Memory B cell (primary cell): ENCODE measurements at places on chromosomes 1 and 21.

- H3K4me3 ChIP-seq: no peak overlapping the region
- no peak overlapping the region for H3K27ac ChIP-seq
- no peak for DNase-seq
- no peaks in the 10 kb centered on the region for H3K36me3 ChIP-seq
These were observed 159.9 kb downstream of the SPATA17 start for GRCh38 chr1:217791091-217791490.

- H3K27ac ChIP-seq: no peak overlapping the region
- no peak for DNase-seq
- H3K4me3 ChIP-seq: no peak overlapping the region
- H3K36me3 ChIP-seq: no peaks in the 10 kb centered on the region
- no peaks in the 10 kb centered on the region for H3K27me3 ChIP-seq
These were observed 176.9 kb upstream of the FMN2 start for GRCh38 chr1:239914751-239915231.

GRCh38 chr1:119871881-119872280 lies 24.4 kb downstream of the ADAM30 start:
- H3K27ac ChIP-seq: no peak overlapping the region
- peaks cover 12% of the 10 kb centered on the region for H3K27me3 ChIP-seq
- no peaks in the 10 kb centered on the region for H3K36me3 ChIP-seq

GRCh38 chr1:80472145-80472544 lies 1328.6 kb upstream of the ADGRL2 start:
- no peak overlapping the region for H3K27ac ChIP-seq
- H3K36me3 ChIP-seq: no peaks in the 10 kb centered on the region
- H3K4me1 ChIP-seq: no peaks in the 10 kb centered on the region

DNA sequence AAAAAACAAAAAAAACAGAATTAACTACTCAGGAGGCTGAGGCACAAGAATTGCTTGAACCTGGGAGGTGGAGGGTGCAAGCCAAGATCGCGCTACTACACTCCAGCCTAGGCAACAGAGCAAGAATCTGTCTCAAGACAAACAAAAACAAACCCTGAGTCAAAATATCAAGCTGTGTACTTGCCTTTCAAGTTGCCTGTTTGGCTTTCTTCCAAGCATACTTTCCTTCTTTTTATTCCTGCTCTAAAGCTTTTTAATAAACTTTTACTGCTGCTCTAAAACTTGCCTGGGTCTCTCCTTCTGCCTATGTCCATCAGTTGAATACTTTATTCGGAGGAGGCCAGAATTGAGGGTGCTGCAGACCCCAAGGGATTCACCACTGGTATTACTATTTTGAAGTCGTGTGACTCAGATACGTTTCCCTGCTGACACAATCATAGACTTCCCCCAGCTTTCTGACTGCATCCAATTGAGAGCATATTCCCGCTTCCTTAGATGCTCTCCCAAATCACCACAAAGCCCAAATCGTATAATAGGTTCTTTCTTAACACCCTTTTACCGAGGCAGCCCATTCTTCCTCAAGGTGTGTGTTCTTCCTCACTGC lies 3.5 kb upstream of the ACBD6 start:
- no peak overlapping the region for H3K4me3 ChIP-seq
- no peaks in the 10 kb centered on the region for H3K27me3 ChIP-seq
- DNase-seq: no peak

DNA sequence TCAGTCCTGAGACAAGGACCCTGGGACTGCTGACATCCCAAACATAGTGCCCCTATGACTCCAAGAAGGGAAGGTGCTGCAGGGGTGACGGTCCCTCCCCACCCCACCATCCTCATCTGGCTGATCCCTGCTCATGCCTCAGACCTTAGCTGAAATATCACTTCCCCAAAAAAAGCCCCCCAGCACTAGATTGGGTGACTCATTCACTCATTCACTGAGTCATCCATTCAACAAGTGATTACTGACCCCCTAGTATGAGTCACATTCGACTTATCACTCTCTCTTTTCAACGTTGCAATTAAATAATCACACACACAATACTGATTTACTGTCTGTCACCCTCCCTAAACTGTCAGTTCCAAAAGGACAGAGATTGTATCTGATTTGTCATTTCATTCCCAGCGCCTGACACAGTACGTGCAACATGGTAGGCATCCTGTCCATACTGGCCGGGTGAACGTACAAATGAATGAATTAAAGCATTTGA lies 48.6 kb downstream of the HIVEP3 start:
- no peak overlapping the region for H3K4me3 ChIP-seq
- peaks cover 10% of the 10 kb centered on the region for H3K4me1 ChIP-seq
- no peak overlapping the region for H3K27ac ChIP-seq
- no peaks in the 10 kb centered on the region for H3K27me3 ChIP-seq

GRCh38 chr1:197998110-197998509 lies 80.9 kb downstream of the LHX9 start:
- no peak overlapping the region for H3K27ac ChIP-seq
- DNase-seq: no peak
- no peak overlapping the region for H3K4me3 ChIP-seq
- no peaks in the 10 kb centered on the region for H3K4me1 ChIP-seq
- no peaks in the 10 kb centered on the region for H3K36me3 ChIP-seq

- H3K4me3 ChIP-seq: peak overlapping the region; percentile 39
- peaks cover 15% of the 10 kb centered on the region for H3K36me3 ChIP-seq
- DNase-seq: no peak
- peak overlapping the region; percentile 38 for H3K27ac ChIP-seq
- no peaks in the 10 kb centered on the region for H3K27me3 ChIP-seq
These were observed 2.1 kb downstream of the SDE2 start for GRCh38 chr1:225996946-225997545.

- H3K4me3 ChIP-seq: no peak overlapping the region
- H3K27me3 ChIP-seq: peaks cover 23% of the 10 kb centered on the region
- H3K4me1 ChIP-seq: peaks cover 6% of the 10 kb centered on the region
- DNase-seq: no peak
These were observed 104.3 kb downstream of the LACTBL1 start for GRCh38 chr1:22868331-22868730.

DNA sequence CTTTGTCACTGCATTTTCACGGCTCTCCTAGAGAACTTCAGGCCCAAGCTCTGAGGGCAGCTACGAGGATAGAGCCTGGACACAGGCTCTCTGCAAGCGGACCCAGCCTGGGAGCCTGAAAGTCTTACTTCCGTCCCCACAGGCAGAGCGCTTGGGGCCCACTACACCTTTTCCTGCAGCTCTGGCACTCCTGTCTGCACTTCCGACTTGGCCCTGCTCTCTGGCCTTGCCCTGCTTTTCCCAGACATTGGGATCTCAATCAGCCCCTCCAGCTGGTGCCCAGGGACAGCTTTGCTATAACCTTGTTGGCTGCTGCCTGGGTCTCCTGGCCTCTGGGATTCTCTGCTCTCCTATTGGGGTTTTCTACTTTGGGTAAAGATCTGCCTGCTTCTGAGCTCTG lies 27.6 kb downstream of the WNT4 start:
- no peak for DNase-seq
- H3K4me3 ChIP-seq: peak overlapping the region; percentile 12
- H3K36me3 ChIP-seq: peaks cover 14% of the 10 kb centered on the region
- H3K27ac ChIP-seq: peak overlapping the region; percentile 80
- H3K27me3 ChIP-seq: no peaks in the 10 kb centered on the region

DNA sequence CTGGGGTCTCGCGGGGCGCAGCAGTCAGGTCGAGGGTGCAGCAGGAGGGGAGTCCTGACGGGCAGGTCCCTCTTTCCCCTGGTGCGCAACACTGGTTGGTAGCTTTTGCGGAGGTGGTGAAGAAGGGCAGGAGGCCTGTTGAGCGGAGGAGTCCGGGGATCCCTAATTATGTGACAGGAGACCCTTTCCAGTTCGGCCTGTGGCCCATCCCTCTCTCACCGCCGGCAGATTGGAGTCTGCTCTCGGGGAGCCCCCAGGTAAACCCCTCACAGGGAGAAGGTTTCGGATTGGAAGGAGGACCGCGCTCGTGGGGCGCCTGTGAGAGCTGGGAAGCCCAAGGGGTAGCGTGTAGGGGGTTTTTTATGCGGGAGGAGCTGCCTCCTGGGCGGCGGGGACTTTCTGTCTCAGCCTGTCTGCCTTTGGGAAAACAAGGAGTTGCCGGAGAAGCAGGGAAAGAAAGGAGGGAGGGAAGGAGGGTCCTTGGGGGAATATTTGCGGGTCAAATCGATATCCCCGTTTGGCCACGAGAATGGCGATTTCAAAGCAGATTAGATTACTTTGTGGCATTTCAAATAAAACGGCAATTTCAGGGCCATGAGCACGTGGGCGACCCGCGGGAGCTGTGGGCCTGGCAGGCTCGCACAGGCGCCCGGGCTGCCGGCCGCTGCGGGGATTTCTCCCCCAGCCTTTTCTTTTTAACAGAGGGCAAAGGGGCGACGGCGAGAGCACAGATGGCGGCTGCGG lies 9.5 kb downstream of the SIM2 start:
- peaks cover 14% of the 10 kb centered on the region for H3K27me3 ChIP-seq
- no peaks in the 10 kb centered on the region for H3K36me3 ChIP-seq
- no peak for DNase-seq
- no peak overlapping the region for H3K27ac ChIP-seq
- H3K4me1 ChIP-seq: peaks cover 8% of the 10 kb centered on the region

DNA sequence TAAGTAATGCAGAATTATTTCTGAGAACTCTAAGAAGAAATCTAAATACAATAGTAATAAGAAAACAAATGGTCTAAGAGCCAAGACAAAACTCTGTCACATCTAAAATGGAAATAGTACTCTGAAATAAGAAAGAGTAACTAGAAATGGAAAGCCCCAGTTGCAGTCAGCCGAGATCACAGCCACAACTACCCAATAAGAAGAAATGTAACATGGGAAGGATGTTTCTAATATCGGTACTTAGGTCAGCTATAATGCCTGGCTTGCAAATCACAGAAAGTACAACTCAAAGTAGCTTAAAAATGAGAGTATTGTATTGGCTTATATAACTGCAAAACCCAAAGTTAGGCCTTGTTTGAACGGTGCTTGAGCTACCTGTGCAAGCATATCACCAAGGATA lies 58.6 kb upstream of the USP25 start:
- no peak overlapping the region for H3K4me3 ChIP-seq
- H3K27me3 ChIP-seq: no peaks in the 10 kb centered on the region
- H3K36me3 ChIP-seq: no peaks in the 10 kb centered on the region
- H3K4me1 ChIP-seq: no peaks in the 10 kb centered on the region
- no peak overlapping the region for H3K27ac ChIP-seq

DNA sequence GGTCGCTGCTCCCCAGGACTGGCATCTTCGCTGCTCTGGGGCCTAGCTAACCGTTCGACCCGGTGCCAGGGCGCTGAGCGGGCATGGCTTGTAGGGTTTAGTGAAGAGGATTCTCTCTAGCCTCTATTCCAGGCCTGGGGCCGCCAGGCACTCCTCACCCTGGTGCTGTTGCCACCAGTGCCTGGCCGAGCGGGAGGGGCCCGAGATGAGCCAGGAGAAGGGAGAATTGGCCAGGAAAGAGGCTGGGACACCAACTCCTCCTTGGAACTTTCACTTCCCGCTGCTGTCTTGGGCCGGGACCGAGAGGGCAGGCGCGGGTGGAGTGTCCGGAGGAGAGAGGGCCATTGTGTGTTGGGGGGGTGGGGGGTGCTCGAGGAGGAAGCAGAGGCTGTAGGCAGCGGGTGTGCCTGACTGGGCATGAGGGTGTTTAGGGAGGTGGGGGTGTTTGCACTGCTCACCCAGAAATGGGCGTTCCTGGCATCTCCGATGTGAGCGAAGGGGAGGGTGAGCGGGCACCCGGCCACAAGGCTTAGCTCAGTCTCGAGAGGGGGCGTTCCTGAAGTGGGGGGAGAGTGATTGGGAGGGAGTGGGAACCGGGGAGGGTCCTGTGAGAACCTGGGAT lies 772 bp downstream of the ADAM15 start:
- peaks cover 2% of the 10 kb centered on the region for H3K36me3 ChIP-seq
- peak overlapping the region; percentile 91 for H3K4me3 ChIP-seq
- no peak overlapping the region for H3K27ac ChIP-seq
- peaks cover 9% of the 10 kb centered on the region for H3K4me1 ChIP-seq

DNA sequence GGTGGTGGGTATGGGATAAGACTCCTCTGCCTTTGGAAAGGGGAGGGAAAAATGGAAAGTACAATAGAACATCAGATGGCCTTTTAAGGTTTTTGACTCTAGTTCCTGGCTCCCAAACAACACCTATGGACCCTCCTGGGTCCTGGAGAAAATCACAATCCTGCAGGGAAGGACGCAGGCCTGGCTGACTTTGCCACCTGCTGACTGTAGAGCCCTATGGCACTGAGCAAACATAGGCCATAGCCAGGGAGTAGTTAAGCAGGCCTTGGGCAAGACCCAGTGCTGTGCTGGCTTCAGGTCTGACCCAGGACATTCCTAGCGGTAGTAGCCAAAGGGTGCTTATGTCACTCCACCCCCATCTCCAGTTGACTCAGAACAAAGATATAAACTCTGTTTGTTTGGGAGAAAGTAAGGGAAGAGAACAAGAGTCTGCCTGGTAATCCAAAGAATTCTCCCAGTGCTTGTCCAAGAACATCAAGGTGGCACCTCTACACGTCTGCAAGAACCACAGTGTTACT lies 149.0 kb downstream of the SLC44A5 start:
- DNase-seq: no peak
- H3K27me3 ChIP-seq: peaks cover 2% of the 10 kb centered on the region
- H3K4me1 ChIP-seq: no peaks in the 10 kb centered on the region
- no peak overlapping the region for H3K4me3 ChIP-seq
- H3K36me3 ChIP-seq: no peaks in the 10 kb centered on the region

GRCh38 chr1:203187689-203188264 lies 1.3 kb upstream of the CHI3L1 start:
- no peak overlapping the region for H3K4me3 ChIP-seq
- no peak for DNase-seq
- H3K36me3 ChIP-seq: no peaks in the 10 kb centered on the region
- H3K27me3 ChIP-seq: peaks cover 12% of the 10 kb centered on the region
- H3K4me1 ChIP-seq: peaks cover 3% of the 10 kb centered on the region
- H3K27ac ChIP-seq: no peak overlapping the region

GRCh38 chr1:83626603-83627002 lies 372.3 kb downstream of the TTLL7 start:
- no peak overlapping the region for H3K27ac ChIP-seq
- H3K36me3 ChIP-seq: no peaks in the 10 kb centered on the region
- peaks cover 1% of the 10 kb centered on the region for H3K27me3 ChIP-seq
- no peak for DNase-seq
- peaks cover 8% of the 10 kb centered on the region for H3K4me1 ChIP-seq

DNA sequence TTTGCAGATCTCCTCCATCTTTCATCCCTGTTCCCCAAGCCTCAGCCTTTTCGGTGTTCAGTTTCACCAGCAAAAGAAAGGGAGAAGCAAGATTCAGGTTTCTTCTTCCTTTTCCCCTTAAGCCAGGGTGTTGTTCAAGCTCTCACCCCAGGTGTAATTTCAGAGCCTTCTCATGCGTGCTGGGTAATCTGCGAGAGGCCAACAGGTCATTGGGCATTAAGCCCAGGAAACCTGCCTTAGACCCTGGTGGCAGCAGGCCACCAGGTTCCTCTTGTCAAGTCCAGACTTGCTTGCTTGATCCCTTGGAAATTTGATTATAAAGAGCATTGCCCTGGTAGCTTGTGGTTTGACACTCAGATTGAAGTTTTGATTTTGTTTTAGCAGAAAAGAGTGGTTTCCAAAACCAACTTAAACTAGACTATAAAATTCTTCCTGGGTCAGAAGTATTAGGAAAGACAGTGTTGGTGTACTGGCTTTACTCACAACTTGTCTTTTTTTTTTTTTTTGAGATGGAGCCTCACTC lies 6.9 kb downstream of the AKR1A1 start:
- H3K36me3 ChIP-seq: peaks cover 12% of the 10 kb centered on the region
- no peak overlapping the region for H3K4me3 ChIP-seq
- H3K27me3 ChIP-seq: no peaks in the 10 kb centered on the region
- H3K27ac ChIP-seq: peak overlapping the region; percentile 67

GRCh38 chr1:107529511-107530149 lies 388.8 kb downstream of the NTNG1 start:
- no peaks in the 10 kb centered on the region for H3K27me3 ChIP-seq
- DNase-seq: peak; percentile 47
- H3K4me1 ChIP-seq: peaks cover 14% of the 10 kb centered on the region
- H3K27ac ChIP-seq: no peak overlapping the region
- H3K4me3 ChIP-seq: no peak overlapping the region
